Left ventricle myocardium superior (tissue), 1 donor: ENCODE measurements at places on chromosomes 3 and 15. TPM values are rescaled to one million over a fixed set of nuclear protein-coding genes. Genes with fewer than 3 reads are reported as not detected.

Gene TLE3
- 12.8 TPM for total RNA-seq

Gene C2CD4B
- 1.7 TPM for total RNA-seq

GRCh38 chr3:9248522-9249271 lies 749 bp downstream of the SRGAP3 start:
- no peak for DNase-seq

- DNase-seq = no peak
These were observed 4.7 kb downstream of the TMCC1 start for GRCh38 chr3:129888771-129889170.

GRCh38 chr3:186998937-186999368 lies 68.6 kb downstream of the ST6GAL1 start:
- DNase-seq = no peak

GRCh38 chr15:71329041-71329440 lies 213.8 kb downstream of the THSD4 start:
- peak; percentile 42 for DNase-seq
